ENCODE measurements at places on chromosomes 12 and 14.

DNA sequence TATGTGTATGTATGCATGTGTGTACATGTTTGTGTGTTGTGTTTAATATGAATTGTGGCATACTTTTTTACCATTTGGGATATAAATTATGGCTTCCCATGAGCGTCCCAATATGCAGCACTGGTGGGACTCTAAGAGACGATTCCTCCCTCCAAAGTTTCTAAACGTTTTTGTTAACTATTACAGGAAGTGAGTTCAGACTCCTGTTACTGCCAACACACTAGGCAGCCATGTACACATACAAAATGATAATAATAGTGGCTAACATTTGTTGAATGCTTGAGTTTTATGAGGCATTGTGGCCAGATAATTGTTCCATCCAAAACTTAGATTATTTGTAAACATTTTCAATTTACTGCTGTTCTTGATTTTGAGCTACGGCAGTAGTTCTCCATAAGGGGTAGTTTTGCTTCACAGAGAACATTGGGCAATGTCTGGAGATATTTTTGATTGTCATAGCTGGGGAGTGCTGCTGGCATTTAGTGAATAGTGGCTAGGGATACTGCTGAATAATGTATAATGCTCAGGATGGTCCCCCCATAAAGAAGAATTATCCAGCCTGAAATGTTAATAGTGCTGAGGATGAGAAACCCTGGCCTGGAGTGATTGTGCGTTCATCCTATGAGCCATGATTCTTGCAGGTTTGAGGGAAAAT, 45.1 kb downstream of the ARID2 start:
- DNase-seq = no peak

DNA sequence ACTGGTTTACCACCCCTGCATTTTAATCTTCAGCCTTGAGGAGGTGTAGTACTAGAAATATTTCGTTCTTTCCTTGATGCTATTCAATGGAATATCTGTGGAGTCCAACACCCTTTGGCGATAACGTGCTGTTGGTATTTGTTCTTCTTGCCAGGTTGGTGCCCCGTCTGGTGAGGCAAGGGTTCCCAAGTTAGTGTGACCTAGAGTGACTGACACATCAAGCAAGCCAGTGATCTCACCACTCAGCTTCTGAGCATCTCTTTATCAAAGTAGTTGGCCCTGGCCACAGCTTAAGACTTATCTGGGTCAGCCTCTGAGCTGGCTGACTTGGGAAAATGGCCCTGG, 60.2 kb downstream of the PLXNC1 start:
- DNase-seq = no peak

GRCh38 chr12:54029529-54030441, 1.5 kb downstream of the HOXC6 start:
- no peak for DNase-seq

DNA sequence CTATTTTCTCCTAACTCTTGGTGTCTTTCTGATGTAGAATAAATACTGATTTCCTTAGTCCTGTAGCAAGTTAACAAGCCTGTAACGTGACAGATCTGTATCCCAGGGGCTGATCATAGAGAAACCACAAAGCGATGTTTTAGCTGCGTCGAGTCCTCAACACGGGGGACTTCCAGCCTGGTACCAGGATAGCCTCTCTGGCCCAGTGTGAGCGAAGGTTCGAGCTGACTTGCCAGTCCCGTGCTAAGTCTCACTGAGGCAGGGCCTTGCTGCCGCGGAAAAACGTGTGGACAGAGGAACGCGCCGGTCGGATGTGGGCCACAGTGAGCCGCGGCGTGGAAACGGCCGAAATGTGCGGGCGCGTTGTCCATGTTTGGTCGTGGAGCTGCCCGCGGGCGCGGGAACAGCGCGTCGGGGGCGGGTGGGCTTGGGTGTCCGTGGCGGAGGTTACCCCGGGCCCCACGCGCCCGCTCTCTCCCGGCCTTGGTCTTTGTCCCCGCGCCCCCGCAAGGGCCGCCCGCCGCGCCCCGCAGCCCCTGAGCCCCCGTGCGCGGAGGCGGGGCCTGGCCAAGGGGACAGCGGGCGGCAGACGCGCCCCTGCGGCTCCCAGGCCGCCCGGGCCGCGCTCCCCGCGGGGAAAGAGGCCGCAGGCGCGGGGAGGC, 531 bp upstream of the EML1 start:
- DNase-seq = no peak

GRCh38 chr12:113874999-113875561, 91.0 kb downstream of the RBM19 start:
- no peak for DNase-seq
